BJ (cell line): ENCODE measurements at places on chromosomes 6 and 20.

- DNase-seq: no peak
These were observed 348.6 kb upstream of the SOX4 start for GRCh38 chr6:21244897-21245470.

GRCh38 chr6:167329014-167329413 is 4.1 kb downstream of the TTLL2 start:
- DNase-seq: no peak

- DNase-seq: no peak
These were observed 13.7 kb downstream of the TAB2 start for GRCh38 chr6:149331043-149331807.

DNA sequence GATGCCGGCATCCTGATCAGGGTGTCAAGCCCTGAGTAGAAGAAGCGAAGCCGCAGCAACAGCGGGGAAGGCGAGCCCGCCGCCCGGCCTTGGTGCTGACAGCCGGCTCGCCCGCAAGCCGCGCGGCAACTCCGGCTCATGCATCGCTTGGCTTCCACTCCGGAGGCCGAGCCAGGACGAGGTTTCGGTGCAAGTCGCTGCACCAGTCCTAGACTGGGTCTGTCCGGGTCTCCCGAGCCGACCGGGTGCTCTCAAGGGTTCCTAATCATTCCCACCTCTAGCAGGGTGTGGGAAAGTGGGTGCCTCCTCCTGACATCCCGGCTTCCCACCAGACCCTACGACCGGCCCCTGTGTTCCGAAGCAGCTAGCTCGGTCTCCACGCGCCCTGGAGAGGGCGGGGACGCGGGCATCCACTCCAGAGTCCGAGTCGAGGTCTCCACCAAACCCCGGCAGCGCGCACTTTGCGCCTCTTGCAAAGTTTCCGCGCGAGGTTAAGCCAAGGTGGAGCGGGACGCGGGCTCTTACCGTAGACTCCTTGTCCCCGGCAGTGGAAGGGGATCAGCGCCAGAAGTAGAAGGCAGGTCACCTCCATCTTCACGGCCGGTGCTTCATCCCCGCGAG is 1.4 kb downstream of the MDGA1 start:
- DNase-seq: no peak

DNA sequence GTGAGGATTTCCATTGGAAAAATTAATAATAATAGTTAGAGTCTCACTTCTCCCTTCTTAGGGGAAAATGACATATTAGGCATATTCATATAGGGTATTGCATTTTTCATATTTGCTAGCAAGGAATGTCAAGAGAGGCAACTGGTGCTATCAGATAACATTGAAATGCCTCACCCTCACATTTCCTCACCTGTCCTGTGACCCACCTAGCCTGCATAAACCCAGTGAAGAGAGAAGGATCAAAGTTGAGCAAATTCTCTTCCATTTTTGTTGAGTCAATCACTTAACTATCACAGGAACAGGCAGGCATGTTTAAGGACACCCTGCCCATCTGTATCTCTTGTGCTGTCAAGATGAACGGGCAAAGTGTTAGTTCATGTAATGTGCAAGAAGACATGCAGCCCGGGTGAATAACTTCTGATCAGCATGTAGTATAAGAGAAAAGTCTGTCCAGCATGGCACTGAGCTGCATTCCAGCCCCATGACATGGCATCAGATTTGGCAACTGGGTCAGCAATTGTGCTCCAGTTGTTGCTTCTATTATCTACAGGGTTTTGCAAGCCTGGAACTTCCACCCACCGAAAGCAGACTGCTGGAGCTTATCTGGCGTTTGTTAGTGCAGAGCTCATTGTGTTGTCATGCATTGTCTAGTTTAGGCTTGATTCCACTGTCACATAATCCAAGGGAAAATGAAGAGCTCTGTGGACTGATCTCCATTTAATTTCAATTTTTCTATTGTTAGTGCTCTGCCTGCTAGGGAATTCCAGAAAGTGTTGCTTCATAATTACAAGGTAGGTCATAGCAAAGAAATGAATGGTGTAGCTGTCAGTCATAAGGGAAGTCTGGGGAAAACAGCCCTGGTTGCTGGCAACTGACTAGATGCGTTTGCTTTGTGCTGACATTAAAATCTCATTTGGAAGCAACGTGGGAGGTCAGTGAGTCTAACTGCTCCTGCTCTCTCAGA is 138.4 kb upstream of the TNFAIP3 start:
- no peak for DNase-seq

- no peak for DNase-seq
These were observed 28.8 kb downstream of the AK9 start for GRCh38 chr6:109662192-109662591.

DNA sequence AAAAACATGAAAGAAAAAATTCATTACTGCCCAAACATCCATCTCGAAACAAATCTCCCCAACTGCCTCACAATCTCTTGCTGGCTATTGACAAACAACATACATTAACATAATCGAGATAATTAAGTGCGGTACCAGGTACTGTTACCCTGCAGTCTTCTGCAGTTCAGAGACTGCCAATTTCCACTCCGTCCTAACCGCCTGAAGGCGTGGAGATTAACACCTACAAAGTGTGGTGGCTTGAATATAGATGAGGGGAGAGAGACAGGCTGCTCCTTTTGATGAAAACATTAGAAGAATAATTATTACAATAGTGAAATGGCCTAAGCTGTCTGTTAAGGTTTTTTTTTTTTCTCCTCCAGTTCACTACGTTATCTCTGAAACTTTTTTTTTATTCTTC is 258.9 kb upstream of the SOX4 start:
- no peak for DNase-seq

GRCh38 chr6:40436685-40437604 is 150.2 kb downstream of the LRFN2 start:
- no peak for DNase-seq

GRCh38 chr6:159809149-159809548 is 9.1 kb downstream of the PNLDC1 start:
- no peak for DNase-seq

GRCh38 chr20:58086763-58087561 is 141.5 kb downstream of the ANKRD60 start:
- no peak for DNase-seq

- no peak for DNase-seq
These were observed 19.6 kb upstream of the MRAP2 start for GRCh38 chr6:84013931-84014330.

DNA sequence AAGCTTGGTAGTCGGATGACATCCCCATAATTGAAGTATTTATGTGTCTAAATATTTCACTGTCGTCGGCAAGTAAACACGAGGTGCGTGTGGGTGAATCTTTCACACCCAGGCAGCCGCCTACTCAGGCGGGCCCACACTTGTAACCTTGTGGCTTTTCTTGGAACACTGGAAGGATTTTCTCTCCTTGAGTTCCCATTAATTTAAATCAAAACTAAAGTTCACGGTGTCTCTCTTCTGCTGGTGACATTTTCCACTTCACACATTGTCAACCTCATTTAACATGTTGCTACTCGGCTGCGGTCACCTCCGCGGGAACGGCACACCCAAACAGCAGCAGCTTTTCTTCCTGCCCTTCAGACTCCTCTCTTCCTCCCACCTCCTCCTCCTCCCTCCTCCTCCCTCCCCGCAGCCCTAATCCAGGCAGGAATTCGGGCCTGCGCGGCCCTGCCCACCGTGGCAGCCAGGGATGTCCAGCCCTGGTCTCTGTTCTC is 336.6 kb downstream of the QKI start:
- DNase-seq: no peak

- DNase-seq: no peak
These were observed 502 bp downstream of the DXO start for GRCh38 chr6:31971279-31971992.
